ENCODE measurements at places on chromosomes 13 and 19.

DNA sequence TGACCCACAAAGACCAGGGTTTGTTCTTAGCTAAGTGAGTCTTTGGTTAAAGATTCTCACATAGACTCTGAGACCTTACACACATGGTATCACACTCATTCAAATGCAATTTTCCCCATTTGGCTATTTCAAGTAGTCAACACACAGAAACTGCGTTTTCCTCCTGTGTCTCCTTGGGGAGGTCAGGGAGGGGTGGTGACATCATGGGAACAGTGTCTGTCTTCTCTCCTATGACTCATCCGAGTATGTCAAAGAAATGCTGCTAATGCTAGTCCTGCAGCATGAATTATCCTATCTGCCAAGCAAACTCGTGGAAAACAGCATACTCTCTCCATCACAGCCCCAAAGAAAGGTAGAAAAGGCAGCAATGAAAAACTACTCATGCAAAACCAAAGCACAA lies 100.2 kb downstream of the ENOX1 start:
- no peak for DNase-seq

- no peak for DNase-seq
Measured at GRCh38 chr13:80441968-80442367, 101.0 kb upstream of the SPRY2 start.

DNA sequence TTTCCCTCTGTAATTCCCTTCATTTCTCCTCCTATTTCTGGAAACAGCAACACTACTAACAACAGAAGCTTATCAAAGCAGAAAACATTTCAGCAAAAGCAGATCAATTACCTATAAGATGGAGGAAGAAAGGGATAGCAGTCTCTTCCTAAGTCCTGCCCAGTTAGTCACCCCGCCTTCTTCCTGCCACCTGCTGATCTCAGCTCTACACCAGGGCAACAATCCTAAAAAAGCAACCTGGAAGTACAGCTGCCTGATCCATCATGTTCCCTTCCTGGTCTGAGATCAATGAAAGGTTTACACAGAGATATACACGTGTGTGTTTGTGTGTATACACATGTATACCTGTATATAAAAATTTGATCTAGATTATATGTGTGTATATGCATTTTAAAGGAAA lies 59.4 kb downstream of the TSC22D1 start:
- DNase-seq: peak; percentile 34

DNA sequence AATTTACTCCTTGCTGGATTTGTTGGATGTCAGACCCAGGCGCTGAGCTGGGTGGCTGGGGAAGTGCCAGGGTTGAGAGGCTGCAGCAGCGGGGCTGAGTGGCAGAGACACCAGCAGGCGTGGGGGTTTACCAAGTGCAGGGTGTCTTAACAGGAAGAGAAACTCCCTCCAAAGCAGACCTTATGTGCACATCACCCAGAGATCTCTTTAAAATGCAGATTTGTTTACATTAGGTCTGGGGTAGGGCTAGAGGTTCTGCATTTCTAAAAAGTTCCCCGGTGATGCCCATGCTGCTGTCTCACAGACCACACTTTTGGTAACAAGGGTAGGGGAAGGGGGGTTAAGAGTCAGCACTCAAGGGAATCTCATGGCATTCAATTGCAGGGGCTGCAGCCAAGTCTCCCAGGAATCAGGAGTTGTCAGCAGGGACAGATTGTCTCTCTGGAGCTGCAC lies 80.7 kb upstream of the OLFM4 start:
- DNase-seq: no peak

DNA sequence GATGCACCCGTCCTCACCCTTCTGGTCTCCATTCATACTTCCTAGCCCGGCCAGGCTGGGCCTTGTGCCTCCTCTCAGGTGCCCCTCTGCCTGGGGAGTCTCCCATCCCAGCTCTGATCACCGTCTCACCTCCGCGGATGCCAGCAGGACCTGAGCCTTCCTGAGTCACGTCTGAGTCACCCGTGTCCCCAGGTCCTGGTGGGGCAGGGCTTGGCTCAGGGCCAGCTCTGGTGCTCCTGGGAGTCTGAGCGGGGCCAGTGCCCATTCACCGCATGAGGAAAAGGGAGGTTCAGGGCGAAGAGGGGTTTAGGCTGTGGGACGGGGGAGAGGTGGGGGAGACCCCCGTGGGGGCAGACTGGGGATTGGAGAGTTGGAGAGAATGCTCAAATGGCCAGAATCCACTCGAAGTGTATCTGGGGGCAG lies 593 bp downstream of the ATP8B3 start:
- no peak for DNase-seq

DNA sequence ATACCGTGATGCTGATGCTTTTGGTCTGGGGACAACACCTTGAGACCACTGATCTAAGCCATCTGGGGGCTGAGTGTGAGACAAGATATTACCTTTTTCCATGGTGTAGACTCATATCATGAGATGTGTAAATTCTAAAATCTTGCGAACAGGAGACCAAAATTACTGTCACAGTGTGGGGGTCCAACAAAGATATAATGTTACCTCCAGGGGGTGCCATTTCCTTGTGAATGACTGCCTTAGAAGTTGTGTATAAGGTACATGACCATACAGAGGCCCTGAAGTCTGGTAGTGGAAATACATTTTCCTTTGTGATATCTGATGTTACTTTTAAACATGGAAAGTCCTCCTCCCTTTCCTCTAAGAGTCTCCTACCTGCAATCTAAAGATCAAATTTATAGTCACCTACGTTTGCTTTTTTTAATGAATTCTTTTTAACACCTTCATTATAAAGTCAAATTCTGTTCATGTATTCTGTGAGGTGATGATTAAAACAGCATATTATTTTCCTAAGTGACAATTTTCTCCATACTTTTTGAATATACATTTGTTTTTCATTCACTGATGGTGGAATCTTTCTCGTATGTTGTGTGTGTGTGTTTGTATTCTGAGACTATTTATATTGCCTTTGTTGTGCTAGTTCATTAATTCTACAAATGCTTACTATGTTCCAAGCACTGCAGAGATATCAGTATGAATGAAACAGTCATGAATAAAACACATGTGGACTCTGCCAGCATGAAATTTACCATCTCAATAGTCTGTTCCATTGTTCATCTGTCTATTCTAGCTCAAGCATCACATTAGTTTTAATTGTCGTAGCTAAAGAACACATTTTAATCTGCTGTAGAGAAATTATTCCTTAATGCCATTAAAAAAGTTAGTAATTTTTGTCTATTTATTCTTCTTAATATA lies 113.7 kb downstream of the RFC3 start:
- DNase-seq: peak; percentile 4

DNA sequence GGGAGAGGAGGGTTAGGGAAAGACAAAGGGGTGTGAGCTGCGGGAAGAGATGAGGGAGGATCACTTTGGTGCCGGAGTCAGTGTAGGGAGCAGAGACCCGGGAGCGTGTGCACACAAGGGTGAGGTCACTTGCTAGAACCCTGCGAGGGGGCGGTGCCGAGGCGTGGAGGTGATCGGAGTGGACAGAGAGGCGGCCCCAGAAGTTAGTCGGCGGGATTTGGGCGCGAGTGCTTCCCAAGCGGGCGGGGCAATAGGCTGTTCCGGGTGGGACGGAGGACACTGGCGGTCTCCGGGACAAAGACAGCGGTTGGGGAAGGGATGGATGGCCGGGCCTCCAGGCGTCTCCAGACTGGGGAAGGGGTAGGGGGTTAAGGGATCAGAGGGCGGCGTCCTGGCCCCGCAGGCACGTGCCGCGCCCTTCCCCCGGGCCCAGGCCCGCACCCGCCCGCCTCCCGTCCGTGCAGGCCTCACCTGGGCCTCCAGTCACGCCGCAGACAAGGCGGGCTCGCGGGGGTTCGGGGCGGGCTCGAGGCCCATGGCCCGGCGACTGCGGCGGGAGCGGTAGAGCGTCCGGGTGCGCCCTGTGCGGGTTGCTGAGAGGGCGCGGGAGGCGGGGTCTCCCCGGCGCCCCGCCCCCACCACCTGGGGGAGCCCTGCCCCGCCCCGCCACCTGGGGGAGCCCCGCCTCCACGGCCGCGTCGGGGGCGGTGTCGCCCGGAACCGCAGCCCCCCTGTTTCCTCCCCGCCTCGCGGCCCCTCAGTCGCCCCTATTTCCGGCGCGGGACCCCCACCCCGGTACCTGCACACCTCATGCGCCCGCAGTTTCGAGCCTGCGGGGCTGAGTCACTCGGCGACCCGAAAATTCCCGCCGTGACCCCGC lies at the start of gene LPAR2:
LPAR2 (minus strand) TSS at position 600 of the 880 bp plus-strand sequence. CDS start 945 bp downstream, outside the sequence.
- DNase-seq: peak; percentile 69

DNA sequence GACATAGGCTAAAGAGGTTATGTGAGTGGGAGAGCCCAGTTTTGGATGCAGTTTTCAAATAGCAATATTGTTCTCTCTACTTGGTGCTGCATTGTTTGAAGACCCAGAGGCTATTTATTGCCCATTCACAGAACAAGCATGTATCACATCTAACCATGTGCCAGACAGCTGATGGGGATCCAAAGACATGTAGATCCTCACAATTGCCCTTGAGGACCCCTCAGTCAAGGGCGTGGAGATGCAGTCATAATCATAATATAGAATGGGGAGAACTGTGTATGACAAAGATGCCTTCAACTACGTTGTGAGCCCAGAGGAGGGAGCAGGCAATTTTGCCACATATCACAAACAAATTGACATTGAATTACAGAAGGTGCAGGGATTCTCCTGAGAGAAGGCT lies 70.5 kb downstream of the NHLRC3 start:
- DNase-seq: no peak

GRCh38 chr19:42397263-42398166 lies 7.4 kb upstream of the CNFN start:
- DNase-seq: no peak

- DNase-seq: no peak
Measured at GRCh38 chr13:100182900-100183490, 94.1 kb downstream of the PCCA start.
